Activated CD8-positive, alpha-beta memory T cell treated with anti-CD3 and anti-CD28 coated beads, Interleukin-2, amount 10 ng/mL, durations not matched to agents 7 days and 5 days (primary cell): ENCODE measurements at places on chromosomes 11 and 22. TPM values are rescaled to one million over a fixed set of nuclear protein-coding genes. Genes with fewer than 3 reads are reported as not detected.

GRCh38 chr22:42202048-42202447 is 68.4 kb downstream of the TCF20 start:
- DNase-seq, result peak; percentile 73

- DNase-seq, result no peak
Observed at GRCh38 chr11:95586661-95587060, 202.9 kb downstream of the FAM76B start.

DNA sequence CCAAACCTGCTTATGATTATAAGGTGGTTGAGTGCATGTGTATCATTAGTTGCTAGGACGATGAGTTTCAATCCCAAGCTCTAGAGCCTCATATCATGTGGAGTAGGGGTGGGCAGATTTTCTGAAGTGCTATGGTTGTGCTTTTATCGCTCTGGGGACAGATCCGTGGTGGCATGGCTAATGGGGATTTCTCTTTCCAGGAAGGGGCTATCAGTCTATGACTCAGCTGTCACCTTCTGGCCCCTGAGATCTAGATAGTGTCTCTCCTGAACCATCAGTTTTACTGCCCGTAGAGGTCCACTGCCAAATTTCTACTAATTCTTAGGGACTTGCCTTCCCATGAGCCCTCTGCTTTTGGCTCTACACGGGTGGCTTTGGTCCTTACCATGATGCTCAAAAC is 51.8 kb downstream of the FDX1 start:
- no peak for DNase-seq

DNA sequence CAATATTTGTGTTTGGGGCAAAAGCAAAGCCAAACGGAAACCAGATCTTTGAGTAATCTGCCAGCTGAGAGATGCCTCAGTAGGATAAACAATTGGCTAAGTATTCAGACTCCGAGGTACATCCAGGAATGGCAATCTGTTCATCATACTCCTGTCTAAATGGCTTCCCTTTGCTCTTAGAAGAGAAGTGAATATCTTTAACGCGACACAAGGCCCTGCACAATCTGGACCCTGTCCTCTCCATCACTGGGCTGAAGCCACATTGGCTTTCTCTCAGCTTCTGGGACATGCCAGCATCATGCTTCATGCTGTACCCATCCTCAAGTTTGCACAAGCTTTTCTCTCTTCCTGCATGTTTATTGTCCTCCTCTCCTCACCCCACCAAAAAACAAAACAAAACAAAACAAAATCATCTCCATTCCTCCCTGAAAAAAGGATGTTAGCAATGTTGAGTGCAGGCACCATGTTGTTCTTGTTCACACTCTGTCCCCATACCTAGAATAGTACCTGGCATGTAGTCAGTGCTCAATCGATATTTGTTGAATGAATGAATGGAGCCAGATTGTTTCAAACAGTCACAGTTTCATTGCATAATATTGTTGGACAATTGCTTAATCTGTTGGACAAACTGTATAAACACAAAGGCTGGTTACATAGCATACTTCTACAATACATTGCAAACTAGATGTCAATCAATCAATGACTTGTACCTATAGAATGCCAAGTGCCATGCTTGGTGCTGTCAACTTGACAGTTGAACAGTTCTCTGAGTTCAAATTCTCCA is 38.2 kb upstream of the SESN3 start:
- DNase-seq, result no peak

- DNase-seq, result peak; percentile 89
Observed at GRCh38 chr22:36409911-36410756, 22.4 kb upstream of the MYH9 start.

DNA sequence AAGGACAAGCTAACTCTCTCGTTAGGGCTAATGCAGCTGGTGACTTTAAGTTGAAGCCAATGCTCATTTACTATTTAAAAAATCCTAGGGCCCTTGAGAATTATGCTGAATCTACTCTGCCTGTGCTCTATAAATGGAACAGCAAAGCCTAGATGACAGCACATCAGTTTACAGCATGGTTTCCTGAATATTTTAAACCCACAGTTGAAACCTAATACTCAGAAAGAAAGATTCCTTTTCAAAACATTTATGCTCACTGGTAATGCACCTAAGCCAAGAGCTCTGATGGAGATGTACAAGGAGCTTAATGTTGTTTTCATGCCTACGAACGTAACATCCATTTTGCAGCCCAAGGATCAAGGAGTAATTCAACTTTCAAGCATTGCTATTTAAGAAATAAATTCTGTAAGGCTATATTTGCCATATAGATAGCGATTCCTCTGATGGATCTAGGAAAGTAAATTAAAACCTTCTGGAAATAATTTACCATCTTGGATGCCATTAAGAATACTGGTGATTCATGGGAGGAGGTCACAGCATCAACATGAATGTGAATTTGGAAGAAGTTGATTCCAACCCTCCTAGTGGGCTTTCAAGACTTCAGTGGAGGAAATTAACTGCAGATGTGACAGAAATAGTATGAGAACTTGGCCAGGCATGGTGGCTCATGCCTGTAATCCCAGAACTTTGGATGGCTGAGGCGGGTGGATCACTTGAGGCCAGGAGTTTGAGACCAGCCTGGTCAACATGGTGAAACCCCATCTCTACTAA is 14.5 kb downstream of the XNDC1N start:
- DNase-seq, result no peak

DNA sequence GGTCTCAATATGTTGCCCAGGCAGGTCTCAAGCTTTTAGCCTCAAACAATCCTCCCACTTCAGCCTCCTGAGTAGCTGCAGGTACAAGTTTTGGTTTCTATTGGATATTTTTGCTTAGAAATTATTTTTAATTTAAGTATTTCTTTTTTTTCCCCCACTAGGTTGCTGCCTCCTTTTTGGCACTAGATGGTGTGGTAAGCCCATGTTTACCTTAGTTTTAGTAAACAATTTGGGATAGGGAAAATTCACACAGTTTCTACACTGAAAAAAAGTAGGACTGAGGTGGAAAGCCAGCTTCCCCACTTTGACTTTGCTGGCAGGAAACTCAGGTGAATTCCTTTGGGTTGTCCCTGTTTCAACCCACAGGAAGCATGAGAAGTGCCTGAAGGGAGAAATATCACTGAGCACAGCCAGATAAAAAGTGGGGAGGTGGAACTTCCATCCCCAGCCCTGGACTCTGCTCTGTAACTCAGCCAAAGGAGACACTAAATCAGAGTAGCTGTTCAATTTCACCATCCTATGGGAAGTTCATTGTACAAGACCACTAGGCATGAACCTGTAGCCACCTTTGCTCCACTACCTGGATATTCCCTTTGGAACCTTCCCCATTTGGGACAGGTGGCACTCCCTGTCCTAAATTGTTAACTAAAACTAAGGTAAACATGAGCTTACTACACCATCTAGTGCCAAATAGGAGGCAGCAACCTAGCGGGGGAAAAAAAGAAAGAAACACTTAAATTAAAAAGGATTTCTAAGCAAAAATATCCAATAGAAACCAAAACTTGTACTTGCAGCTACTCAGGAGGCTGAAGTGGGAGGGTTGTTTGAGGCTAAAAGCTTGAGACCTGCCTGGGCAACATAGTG is 154.4 kb upstream of the FAT3 start:
- DNase-seq, result no peak

UQCC3 gene
- total RNA-seq, result 7.2 TPM

SLC6A5 gene
- total RNA-seq, result not detected

C11orf42 gene
- not detected for total RNA-seq
